ENCODE measurements at places on chromosomes 13 and 19.

DNA sequence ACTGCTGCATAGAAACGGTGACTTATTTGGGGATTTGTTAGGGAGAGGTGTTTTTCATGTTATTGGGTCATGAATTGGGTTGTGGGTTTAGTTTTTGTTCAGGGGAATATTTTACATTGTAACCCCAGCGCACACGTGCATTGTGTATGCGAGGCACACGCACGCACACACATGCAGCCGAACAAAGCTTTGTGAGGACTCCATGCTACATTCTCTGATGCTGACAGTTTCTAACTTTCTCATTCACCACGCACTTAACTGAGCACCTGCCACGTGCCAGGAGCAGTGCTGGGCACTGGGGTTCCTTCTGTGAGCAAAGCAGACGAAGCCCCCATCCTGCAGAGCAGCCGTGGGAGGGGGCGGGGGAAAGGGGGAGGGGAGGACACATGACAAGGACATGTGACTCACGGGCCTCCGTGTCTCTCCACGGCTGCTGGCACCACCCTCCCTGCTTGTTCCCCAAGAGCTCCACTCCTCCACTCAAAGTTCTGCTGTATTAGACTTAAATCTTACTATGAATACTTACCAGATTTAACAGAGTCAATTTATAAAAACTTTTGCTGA lies 55.6 kb downstream of the SLC7A9 start:
- DNase-seq: no peak

DNA sequence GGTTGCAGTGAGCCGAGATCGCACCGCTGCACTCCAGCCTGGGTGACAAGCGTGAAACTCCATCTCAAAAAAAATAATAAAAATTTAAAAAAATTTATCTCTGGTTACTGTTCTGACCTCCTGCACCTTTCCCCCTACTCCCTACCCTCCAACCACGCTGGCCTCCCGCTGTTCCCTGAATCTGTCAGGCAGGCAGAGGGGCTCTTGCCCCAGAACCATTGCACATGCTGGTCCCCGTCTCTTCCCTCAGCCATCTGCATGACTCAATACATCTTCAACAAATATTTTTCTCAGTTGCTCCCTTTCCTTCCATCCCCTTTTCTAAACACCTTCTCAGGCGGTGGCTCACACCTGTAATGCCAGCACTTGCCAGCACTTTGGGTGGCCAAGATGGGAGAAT lies 1.1 kb upstream of the FAM187B start:
- DNase-seq: no peak

- DNase-seq: no peak
Observed at GRCh38 chr19:5305163-5305562, 35.4 kb downstream of the PTPRS start.

GRCh38 chr13:25196971-25197370 lies 24.9 kb upstream of the AMER2 start:
- DNase-seq: no peak

- no peak for DNase-seq
Observed at GRCh38 chr13:40344270-40345148, 321.9 kb downstream of the FOXO1 start.

- no peak for DNase-seq
Observed at GRCh38 chr19:48394331-48395169, 1.1 kb downstream of the GRIN2D start.

- DNase-seq: no peak
Observed at GRCh38 chr19:10615429-10616023, 9.8 kb upstream of the SLC44A2 start.

- DNase-seq: no peak
Observed at GRCh38 chr13:101941095-101941783, 460.6 kb downstream of the FGF14 start.

- DNase-seq: no peak
Observed at GRCh38 chr13:21846605-21847004, 175.7 kb downstream of the FGF9 start.

DNA sequence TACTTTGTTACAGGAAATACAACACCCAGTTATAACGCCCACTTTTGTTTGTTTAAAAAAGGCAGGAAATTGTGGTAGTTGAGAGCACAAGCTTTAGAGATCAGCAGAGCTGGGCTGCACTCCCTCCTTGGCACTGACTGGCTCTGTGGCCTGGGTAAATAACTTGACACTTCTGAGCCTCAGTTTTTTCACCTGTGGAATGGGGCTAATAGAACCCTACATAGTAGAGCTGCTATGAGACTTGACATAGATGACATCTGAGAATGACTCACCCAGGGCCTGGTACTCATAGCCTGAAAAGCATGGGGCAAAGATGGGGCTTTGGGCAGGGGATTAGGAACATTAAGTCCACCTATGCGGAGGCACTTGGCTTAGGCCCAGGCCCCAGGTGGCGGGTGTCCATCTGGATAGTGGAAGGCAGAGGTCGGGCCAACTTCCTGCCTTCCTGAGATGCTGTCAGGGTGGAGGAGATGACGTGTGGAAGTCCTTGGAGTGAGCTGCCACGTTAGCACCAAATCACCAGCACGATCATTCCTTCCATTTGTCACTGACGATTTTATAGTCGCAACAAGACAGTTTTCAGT lies 159.1 kb downstream of the KATNAL1 start:
- no peak for DNase-seq

- no peak for DNase-seq
Observed at GRCh38 chr13:61316647-61317046, 99.0 kb downstream of the PCDH20 start.

- no peak for DNase-seq
Observed at GRCh38 chr13:91896547-91896946, 498.1 kb downstream of the GPC5 start.

GRCh38 chr13:113663934-113664333 lies 3.1 kb upstream of the GRK1 start:
- no peak for DNase-seq

DNA sequence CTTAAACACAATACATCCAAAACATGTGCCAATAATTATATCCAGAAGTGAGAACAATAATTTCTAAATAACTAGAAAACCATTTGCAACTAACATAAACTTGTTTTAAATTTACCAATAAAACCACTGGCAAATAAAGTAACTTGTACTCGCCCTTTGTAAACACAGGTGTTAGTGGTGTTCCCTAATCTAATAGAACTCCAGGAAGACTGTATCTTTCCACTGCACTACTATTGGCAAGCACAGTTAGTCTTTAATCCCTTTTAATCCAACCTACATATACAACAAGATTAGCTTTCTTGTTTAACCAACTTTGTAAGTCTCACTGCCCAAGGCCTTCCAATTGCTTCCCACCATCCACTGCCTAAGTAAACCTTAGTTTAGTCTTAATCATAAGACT lies 79.5 kb downstream of the PCDH9 start:
- no peak for DNase-seq

DNA sequence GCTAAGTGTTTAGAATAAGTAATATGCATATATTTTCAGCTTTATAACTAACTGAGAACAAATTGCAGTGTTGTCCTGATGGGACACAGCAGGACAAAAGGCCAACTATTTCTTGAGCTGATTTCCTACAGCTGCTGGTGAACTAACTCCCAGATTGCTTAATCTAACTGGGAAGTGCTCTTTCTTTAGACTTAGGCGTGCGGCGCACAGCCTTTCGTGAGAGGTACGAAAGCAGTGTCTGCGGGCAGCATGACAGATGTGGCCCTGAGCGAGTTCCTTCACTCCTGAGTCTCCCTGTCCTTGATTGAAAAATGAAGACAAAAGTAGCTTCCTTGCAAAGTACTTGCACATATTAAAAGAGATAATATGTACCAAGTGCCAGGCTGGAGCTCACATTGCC lies 47.3 kb upstream of the NPAS1 start:
- DNase-seq: peak; percentile 4

DNA sequence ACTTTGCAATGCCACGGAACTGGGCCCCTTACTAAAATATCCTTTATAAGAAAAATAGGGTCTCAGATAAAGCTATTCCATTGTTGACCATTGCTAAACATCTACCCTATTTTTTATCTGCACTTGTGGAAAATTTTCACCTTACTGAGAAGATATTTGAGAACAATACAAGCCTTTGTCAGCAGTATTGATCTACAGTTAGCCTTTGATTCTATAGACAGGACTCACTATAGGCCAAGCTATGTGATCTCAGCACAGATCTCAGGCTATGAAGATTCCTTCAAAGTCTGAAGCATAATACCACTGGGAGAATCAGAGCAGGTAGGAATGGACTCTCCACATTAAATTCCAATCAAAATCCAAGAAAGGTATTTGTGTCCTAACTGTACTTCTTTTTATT lies 1099.7 kb downstream of the DIAPH3 start:
- no peak for DNase-seq

Data from inflammatory macrophage (primary cell).